Body of pancreas (tissue), 4 donors: ENCODE measurements at places on chromosomes 5 and 9. TPM values are rescaled to one million over a fixed set of nuclear protein-coding genes. Genes with fewer than 3 reads are reported as not detected.

The C9orf153 gene
- 7.6 TPM for total RNA-seq

The TSC1 gene
- 44.1 TPM for total RNA-seq

The HTR4 gene
- total RNA-seq = not detected

The NFIL3 gene
- total RNA-seq = 11.4 TPM

DNA sequence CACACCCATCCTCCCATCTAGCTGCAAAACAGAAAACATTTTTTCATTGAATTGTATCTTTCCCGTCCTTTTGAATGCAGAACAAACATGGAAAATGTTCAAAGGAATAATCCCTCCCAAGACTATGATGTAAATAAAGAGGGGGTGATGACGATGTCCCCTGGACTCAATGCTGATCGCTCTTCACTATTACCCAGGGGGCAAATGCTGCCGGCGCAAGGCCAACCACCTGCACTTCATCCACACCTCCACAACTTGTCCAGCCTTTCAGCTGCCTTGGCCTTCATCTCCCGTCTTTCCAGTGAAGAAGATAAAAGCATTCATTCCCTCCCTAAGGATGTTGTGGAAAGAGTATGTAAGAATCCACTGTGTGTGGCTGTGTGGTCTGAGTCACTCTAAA is 240.3 kb downstream of the AGTPBP1 start:
- no peak overlapping the region for H3K27ac ChIP-seq
- H3K4me1 ChIP-seq = no peaks in the 10 kb centered on the region
- no peaks in the 10 kb centered on the region for H3K27me3 ChIP-seq
- no peaks in the 10 kb centered on the region for H3K36me3 ChIP-seq
- no peak overlapping the region for H3K4me3 ChIP-seq

DNA sequence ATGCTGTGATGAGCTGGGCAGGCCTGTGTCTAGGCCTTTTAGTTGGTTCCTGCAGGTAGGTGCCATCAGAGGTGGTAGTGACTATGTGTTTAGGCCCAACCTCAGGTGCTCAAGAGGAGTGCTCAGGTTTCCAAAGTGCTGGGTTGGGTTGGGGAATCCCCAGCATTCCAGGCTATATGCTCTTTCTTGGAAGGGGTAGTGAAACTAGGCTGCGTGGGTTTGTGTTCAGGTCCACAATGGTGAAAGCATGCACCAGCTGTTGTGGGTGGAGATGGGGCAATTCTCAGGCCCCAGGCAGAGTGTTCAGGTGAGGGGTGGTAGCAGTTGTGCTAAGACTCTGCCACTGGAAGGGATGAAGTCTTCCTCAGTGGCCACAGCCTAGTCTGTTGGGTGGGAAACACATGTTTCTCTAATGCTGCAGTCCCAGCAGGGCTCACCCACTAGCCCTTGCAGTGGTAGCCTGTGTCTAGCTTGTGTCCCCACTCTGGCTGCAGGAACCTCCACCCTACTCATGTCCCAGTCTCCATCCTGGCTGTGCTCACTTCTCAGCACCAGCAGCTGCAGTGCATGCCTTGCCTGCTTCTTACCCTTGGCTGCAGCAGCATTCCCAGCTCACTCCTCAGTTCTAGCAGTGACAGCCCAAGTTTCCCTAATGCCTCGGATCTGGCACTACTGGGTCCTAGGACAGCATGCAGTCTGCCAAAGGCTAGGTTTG is 78.9 kb downstream of the FAM170A start:
- no peak for DNase-seq
- H3K27ac ChIP-seq = no peak overlapping the region
- H3K36me3 ChIP-seq = no peaks in the 10 kb centered on the region
- H3K4me3 ChIP-seq = no peak overlapping the region
- no peaks in the 10 kb centered on the region for H3K27me3 ChIP-seq

- no peak for DNase-seq
- no peaks in the 10 kb centered on the region for H3K36me3 ChIP-seq
- no peak overlapping the region for H3K4me3 ChIP-seq
- no peaks in the 10 kb centered on the region for H3K4me1 ChIP-seq
- no peak overlapping the region for H3K27ac ChIP-seq
- no peaks in the 10 kb centered on the region for H3K27me3 ChIP-seq
These were observed 158.9 kb downstream of the APBA1 start for GRCh38 chr9:69513141-69513820.

GRCh38 chr5:109516390-109516789 is 106.6 kb upstream of the PJA2 start:
- no peak for DNase-seq
- no peak overlapping the region for H3K4me3 ChIP-seq
- H3K27ac ChIP-seq = no peak overlapping the region
- H3K27me3 ChIP-seq = no peaks in the 10 kb centered on the region

- no peak for DNase-seq
- H3K36me3 ChIP-seq = no peaks in the 10 kb centered on the region
- H3K27me3 ChIP-seq = no peaks in the 10 kb centered on the region
These were observed 580.8 kb downstream of the BNC2 start for GRCh38 chr9:16289639-16290038.

DNA sequence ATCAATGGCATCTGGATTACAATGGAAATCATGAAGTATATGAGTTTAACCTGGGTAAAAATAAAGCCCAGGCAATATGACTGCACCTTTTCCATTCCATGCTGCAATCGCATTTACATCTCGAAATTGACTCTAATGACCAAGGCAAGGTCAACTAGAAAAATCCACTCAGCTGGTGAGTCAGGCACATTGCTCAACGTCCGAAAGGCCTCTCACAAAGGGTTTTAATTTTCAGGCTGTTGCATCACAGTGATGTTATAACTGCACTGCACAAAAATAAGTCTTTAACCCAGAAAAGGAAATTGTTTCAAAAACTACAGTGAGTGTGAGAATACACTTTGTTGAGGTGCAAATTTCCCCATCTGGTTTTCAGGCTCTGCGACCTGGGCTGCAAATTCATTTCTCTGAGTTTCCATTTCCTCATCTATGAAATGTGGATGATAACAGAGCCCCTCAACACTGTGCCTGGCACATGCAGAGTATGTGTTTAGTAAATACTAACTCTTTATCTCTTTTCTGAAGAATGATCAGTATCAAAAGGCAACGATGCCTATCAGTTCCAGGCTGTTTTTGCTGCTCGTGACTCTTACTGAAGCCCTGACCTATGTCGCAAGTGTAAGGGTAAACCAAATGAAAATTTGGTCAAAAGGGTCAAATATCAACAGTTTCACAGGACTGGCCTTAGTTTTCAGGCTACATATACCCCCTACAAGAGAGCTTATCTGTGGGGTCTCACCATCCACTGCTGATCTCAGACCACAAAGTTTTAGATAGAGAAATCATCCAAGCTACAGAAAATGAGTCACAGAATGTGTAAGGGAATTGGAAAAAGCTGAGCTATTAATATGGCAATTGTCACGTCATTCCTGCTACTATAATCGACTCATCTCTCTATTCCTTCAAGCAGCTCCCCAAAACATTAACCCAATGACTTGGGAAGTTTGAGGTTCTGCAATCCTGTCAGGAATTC is 4.1 kb downstream of the NFIL3 start:
- DNase-seq = peak; percentile 87
- H3K27me3 ChIP-seq = no peaks in the 10 kb centered on the region
- no peaks in the 10 kb centered on the region for H3K36me3 ChIP-seq
- H3K4me1 ChIP-seq = peaks cover 50% of the 10 kb centered on the region

DNA sequence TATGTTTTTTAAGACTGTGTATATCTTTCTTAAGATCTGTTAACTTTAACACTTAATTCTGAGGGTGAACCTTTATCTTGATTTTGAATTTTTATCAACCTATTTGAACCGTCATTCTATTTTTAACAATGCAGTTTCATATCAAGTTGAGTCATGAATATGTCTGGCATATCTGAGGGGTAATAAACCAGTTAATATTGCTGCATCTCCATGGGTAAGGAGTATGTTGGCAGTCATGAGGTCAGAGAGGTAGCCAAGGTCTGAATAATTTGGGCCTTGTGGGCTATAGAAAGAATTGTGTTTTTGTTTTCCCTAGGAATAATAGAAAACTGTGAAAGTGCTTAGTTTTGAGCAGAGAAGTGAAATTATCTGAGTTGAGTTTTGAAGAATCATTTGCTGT is 419.0 kb downstream of the PLK2 start:
- H3K4me1 ChIP-seq = no peaks in the 10 kb centered on the region
- no peaks in the 10 kb centered on the region for H3K36me3 ChIP-seq
- no peak for DNase-seq
- no peak overlapping the region for H3K27ac ChIP-seq
- no peak overlapping the region for H3K4me3 ChIP-seq

DNA sequence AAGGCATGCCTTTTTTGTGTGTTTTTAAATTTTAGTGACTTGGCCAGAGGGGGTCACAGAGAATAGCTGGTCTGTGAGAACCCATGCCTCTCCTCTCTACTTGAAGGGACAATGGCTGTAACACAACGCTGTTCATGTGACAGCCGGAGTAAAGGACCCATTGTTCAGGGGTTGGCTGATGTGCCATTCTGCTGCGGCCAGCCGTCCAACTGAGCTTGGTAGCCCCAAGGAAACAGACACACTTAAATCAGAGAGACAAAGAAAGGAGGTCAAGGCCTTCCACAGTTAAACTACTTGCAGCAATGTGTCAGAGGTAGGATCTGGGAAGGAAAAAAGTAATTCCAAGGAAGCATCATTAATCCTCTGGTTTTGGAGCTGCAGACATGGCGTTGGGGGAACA is 8.1 kb downstream of the MEGF10 start:
- no peak overlapping the region for H3K4me3 ChIP-seq
- H3K4me1 ChIP-seq = no peaks in the 10 kb centered on the region
- H3K27ac ChIP-seq = no peak overlapping the region
- H3K27me3 ChIP-seq = no peaks in the 10 kb centered on the region
